Left ventricle myocardium superior (tissue), 1 donor: ENCODE measurements at places on chromosomes 3 and 15.

GRCh38 chr3:73353649-73354217 lies 271.0 kb downstream of the PDZRN3 start:
- DNase-seq = no peak

GRCh38 chr3:178583963-178584575 lies 47.8 kb downstream of the KCNMB2 start:
- no peak for DNase-seq

- DNase-seq = no peak
Observed at GRCh38 chr3:180888992-180889560, 23.4 kb upstream of the FXR1 start.

DNA sequence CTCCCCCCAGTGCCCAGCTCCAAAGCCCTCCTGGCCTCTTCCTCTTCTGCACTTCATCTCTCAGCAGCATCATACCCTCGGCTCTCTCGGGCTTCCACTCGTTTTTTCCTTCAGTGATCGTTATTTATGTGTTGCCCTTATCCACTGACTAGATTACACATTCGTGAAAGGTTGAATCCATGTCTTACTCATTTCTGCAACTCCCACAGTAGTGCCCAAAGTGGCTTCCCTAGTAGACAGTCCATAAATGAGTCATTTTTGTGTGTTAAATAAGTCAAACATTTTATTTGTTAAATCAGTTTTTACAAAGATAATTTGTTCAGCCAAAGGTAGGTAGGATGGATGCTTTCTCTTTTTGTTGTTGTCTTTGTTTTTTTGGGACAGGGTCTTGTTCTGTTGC lies 87.4 kb downstream of the CRTC3 start:
- no peak for DNase-seq

DNA sequence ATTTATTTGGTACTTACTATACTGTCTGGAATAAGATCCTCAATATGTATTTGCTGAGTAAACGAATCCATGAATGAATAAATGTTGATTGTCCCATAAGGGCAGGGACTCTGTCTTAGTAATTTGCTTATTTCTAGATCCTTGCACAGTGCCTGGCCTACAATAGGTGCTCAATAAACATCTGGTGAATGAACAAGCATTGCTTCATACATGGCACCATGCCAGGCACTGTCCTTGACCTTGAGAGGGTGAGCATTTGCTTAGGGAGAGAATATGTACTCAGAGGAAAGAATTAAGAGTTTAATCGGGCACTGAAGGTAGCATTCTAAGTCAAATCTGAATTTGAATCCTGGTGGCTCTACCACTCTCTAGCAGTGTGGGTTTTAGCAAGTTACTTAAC lies 282.1 kb downstream of the THSD4 start:
- DNase-seq = no peak

GRCh38 chr3:88149101-88149508 lies 654 bp upstream of the C3orf38 start:
- no peak for DNase-seq

DNA sequence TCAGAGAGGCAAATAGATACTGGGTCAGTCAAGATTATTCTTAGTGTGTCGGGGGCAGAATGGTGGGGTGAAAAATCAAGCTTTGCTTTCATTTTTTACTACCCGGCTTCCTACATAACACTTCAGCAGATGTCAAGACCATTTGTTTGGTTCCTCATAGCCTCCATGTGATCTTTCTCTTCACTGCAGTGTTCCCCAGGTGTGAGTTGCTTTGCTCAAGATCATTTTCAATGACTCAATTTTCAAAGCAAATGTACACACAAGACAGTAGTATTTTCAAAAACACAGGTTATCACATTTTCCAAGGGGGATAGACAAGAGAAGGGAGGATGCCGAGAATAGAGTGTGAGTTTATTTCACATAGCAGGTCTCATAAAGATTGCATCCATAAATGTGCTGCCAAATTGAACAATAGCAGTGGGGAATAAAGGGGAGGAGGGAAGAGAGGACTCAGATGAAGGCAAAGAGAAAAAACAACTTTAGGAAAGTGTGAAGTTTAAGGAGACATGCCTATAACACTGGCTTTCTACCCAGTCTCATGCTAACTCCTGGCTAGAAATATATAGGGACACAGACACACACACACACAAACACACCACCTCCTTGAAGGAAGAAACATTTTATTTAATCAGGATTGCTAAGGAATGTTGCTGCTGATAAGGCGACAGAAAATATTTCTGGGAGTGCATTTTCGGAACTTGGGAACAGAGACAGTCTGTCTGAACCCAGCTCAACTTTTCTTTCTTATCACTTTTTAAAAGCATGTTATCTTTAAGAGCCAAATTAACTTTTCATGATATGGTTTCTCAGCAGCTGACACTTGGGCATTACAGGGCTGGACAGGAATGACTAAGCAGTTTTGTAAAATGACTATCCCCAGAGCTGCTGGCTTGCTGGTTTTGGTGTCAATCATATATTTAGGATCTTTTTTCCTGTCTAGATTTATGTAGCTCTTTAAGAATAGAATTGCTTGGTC lies 402.4 kb downstream of the RBMS3 start:
- DNase-seq = no peak

DNA sequence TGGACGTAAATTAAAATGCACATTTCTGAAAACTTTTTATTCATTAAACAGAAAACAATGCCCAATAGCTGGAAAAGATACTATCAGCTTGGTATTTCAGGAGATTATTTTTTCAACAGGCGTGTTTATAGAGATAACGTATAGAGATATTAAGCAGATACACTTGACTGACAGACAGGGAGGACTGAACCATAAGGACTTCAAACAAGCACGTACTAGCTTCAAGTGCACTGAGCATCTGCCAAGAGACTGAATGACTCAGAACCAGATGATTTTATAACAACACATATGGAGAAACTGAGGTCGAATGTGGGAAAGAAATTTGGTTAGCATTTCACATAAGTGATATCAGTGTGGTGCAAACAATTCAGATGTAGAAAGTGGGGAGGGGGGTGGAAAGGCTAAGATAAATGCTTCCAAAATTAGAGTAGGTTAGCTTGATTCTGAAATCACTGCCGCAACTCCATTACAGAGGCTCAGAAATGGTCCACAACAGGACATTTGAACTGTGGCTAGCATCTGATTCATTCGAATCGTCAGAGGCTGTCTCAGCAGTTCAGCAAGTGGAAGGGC lies 103.5 kb downstream of the SEMA6D start:
- no peak for DNase-seq

GRCh38 chr3:51110586-51110985 lies 274.5 kb upstream of the MANF start:
- DNase-seq = no peak

DNA sequence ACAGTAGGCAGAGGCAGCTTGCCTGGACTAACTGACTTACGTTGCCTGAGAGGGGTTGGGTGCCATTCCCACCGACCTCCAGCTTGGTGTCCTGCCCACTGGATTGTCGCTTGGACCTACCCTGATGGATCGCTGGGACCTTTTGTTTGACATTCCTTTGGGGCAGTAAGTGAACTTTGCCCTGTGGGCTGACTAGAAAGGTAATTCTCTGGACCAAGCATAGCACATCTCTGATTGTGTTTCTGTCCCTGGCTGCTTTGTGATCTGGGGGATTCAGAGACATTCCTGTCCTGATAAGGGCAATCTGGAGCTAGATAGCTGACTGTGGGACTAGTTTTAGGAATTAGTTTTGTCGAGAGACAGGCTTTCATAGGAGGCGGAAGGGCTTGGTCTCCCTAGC lies 19.5 kb upstream of the IFT57 start:
- DNase-seq = no peak

GRCh38 chr3:190076601-190077394 lies 43.9 kb downstream of the P3H2 start:
- DNase-seq = no peak

DNA sequence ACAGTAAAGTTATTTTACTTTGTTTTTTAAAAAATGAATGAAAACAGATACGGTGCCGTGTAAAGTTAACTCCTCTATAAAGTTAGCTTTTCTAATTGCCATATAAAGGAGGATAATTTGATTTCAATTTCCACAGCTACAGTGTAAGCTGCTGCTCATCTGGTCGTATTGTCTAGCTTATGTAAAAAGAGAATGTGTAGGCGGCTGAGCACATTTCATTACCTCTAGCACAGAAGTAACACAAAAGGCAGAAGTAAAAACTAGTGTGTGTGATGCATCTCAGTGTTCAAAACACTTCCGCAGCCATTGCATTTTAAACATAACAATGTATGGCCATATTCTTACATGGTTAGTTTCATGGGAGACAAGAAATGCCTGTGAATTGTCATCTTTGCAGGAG lies 105.0 kb upstream of the P2RY1 start:
- no peak for DNase-seq

DNA sequence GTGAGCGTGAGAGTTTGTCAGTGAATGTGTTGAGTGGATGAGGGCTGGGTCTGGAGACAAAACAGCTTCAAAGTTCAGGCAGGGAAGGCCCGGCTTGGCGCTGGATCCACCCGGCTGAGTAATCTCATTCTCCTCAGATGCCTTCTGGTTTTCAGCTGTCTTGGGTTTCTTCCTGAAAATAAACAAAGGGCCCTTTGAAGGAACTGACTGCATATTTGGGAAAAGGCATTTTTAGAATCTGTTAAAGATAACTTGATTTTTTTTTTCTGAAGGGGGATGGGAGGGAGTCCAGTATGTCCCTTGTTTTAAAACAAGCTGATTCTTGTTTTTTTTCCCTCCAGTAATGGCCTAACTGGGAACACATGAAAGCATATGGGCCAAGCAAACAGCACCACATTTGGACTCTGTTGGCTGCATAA lies 86.4 kb downstream of the TIGIT start:
- peak; percentile 87 for DNase-seq

- no peak for DNase-seq
Observed at GRCh38 chr15:101570241-101570640, 80.7 kb upstream of the PCSK6 start.

- DNase-seq = no peak
Observed at GRCh38 chr3:129317848-129318247, 39.2 kb downstream of the HMCES start.

- DNase-seq = no peak
Observed at GRCh38 chr15:64398575-64398974, 10.9 kb downstream of the TRIP4 start.

DNA sequence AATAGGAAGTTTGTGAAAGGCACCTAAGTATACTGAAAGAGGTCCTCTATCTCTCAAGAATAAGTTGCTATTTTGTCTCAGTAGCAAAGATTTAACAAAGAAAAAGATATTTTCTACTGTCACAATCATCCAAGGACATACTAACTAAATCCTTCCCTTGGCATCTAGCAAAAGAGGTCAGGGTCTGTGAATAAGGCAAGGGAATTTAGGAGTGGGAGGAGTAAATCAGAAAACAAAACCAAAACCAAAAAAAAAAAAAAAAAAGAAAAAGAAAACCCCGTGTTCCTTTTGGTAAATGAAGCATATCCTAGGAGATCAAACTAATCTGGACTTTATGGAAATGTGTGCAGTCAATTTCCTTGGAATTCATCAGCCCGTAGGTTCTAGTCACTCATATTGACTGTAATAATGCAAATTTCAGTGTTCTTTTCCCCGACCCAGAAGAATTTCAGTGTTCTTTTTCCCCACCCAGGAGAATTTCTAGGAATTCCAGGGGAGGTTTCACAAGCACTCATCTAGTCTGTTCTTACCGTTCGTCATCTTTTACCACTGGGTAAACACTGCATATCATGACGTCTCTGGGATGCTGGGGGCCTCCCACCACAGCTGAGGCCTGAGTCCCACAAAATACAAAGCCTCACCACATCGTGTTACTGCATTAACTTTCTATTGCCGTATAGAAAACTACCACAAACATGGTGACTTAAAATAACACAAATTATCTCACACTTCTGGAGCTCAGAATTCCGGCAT lies 113.8 kb upstream of the CCDC54 start:
- no peak for DNase-seq

DNA sequence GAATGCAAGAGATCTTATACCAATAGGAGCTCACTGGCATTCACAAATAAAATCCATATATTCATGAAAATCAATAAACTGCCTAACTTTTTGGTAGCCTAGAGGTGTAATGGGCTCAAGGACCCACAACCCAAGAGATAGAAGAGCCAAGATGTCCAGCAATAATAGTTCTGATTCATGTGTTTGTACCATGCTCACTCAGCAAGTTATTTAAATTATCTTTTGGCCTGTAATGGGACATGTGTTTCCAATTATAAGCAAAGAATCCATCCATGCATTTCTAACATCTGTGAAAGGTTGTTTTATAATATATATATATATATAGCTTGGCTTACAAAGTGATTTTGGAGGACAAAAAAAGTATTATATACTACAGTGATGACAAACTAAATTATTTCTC lies 29.7 kb upstream of the SHC4 start:
- no peak for DNase-seq

DNA sequence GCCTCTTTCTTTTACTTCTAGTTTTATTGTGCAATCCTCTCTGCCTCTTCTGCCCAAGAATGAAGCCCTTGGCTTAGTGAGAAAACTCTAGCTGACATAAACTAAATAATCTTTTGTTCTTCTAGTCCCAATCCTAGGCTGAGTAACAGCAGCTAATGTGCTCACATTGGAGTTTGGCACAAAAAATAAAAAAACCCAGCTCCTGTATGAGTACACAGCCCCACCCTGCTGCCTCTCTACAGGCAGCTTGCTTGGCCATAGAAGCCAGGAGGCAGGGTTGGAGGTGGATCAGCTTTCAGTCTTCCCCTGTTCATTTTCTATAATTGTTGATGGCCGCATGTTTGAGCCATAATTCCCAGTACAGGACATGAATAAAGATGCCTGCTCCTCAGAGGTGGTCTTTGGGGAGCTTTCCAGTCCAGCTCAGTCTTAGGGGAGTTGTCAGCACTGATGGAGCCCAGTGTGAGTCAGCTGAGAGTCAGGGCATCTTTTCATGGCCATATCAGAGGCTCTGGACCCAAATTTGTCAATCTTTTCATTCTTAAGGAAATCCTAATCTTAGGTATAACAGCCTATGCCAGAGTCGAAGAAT lies 46.7 kb downstream of the RTP1 start:
- DNase-seq = peak; percentile 41

- no peak for DNase-seq
Observed at GRCh38 chr15:79883579-79884203, 13.1 kb downstream of the MTHFS start.

DNA sequence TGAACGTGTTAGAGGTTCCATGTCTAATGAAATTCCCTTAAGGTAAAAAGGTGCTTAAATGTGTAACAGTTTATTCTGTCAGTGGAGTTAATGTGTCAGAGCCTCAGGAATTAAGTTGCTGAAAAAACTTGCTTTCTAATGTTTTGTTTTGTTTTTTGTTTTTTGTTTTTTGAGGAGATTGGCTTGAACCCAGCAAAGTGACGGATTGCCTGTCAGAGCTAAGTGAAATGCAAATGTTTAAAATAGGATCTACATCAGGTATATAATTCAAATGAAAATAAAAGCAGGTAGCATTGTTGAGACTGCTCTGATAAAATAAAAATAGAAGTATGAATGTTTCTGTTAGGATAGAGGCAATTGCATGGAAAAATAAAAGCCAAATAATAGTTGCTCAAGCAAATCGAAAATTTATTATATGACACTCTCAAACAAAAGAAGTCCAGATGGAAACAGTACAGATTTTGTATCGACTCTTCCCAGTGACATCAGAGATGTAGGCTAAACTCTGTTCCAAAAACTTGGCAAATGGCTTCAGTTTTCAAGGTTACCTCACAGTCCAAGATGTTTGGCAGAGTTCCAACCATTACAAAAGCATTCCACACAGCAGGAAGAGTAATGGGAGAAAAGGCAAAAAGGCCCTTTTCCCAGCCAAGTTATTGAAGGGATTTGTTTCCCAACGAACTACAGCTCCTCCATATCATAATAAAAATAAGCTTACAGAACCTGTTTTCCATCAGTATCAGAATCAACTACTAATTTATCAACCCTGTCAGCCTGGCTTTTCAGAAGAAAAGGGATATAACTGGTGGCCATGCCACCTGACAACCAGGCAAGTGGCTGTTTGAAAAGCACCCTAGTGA lies 291.0 kb downstream of the TBL1XR1 start:
- DNase-seq = no peak

GRCh38 chr3:190086191-190086590 lies 34.5 kb downstream of the P3H2 start:
- DNase-seq = no peak
